Neural progenitor cell (in vitro differentiated cells): ENCODE measurements at places on chromosomes 5 and 9. TPM values are rescaled to one million over a fixed set of nuclear protein-coding genes. Genes with fewer than 3 reads are reported as not detected.
A peak's percentile ranks its signal among the peaks of the same experiment; 100 is the strongest.

DNA sequence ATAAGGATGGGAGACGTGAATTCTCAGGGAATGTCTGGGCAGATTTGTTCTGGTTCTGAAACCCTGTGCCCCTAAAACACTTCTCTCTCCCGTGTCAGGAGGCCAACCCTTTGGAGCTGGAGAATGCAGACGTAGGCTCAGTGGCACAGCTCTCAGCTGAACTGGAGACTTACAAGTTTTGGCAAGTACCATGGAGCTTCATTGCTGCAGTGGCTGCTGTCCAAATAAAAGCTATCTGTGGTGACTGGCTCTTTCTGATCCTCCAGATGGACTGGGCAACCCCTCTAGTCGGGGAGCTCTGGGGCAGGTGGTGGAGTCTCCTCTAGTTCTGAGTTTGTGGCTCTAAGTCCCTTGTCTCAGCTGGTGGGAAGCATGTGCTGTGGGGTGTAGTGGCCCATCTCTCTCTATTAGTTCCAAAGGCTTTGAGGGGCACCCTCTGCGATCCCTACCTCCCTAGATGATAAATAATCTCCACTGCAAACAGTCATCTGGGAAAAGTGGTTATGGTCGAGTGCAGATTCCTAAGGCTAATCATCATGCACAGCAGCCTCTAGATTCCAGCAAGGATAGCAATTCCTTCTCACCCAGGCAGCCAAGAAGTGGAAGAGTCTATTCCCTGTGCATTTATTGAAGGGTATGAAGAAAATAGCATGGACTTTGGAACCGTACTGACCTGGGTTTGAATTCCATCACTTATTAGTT lies 204.2 kb upstream of the KLF4 start:
- no peak for DNase-seq

DNA sequence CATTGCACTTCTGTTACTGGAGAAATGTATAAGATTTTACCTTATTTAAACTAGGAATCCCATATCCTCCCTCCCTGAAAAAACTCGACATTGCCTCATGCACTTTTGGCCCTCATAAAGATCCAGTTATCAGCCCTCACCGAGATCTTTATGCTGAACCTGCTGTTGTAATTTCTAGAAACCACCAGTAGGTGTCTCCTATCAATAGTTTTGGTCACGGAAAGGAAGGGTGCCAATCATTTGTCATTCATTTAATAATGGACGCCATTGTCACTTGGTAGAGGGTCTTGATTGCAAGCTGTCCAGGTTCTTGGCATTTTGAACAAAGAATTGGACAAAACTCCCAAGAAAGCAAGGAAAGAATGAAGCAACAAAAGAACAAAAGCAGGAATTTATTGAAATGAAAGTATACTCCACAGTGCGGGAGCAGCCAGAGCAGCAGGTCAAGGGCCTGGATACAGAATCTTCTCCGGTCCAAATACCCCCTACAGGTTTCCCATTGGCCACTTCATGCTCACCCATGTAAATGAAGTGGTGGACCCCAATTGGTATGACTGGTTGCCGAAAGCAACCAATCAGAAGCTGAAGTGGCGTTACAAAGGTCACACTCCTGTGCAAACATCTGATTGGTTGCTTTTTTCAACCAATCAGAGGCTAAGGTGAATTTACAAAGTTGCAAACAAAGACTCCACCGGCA lies 524.3 kb downstream of the PSAT1 start:
- DNase-seq = peak; percentile 47

- DNase-seq = no peak
Observed at GRCh38 chr5:97979740-97980139, 793.7 kb upstream of the RGMB start.

- DNase-seq = no peak
Observed at GRCh38 chr5:150303660-150304386, 1.1 kb upstream of the ARSI start.

- no peak for DNase-seq
Observed at GRCh38 chr9:65458465-65458864, 173.5 kb upstream of the FOXD4L5 start.

DBH gene
- not detected in 2 replicates for total RNA-seq

SPACA9 gene
- 1.9 and 2.4 TPM in 2 replicates for total RNA-seq

SAP30L gene
- 13.2 and 24.8 TPM in 2 replicates for total RNA-seq
